NCI-H524 treated with DMSO at 0.1 percent for 48 hours (cell line): ENCODE measurements at places on chromosomes 1 and 21.

DNA sequence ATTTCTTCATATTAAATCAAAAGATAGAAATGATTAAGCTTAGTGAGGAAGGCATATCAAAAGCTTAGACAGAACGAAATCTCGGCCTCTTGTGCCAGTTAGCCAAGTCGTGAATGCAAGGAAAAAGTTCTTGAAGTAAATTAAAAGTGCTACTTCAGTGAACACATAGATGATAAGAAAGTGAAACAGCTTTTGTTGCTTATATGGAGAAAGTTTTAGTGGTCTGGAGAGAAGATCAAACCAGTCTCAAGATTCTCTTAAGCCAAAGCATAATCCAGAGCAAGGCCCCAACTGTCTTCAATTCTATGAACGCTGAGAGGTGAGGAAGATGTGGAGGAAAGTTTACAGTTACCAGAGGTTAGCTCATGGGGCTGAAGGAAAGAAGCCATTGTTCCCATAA, 88.4 kb downstream of the ADGRL2 start:
- DNase-seq, result no peak

DNA sequence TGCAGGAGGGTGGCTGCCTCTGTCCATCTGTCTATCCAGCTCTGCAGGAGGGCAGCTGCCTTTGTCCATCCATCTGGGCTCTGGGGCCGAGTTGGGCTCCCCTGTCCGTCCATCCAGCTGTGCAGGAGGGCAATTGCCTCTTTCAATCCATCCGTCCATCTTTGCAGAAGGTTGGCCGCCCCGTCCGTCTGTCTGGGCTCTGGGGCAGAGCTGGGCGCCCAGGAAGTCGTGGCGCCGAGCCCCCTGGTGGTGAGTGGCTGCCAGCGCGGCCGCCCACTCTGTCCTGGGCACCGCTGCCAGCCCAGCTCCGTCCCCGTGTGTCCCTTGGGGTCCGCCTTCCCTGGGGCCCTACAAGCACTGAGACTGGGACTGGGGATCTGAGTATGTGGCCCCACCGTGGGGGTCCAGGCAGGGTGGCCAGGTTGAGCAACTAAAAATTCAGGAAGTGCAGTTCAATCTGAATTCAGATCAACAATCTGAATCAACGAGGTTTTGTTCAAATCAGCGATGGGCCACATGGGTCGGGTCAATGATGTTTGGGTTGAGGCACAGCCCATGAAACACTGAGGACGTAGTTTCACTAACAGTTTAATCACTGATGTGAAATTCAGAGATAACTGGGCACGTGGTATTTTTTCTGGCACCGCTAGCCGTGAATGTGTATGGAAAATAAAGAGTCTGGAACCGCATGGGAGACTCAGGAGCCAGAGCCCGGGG, 99.1 kb upstream of the ACTRT2 start:
- no peak for DNase-seq

DNA sequence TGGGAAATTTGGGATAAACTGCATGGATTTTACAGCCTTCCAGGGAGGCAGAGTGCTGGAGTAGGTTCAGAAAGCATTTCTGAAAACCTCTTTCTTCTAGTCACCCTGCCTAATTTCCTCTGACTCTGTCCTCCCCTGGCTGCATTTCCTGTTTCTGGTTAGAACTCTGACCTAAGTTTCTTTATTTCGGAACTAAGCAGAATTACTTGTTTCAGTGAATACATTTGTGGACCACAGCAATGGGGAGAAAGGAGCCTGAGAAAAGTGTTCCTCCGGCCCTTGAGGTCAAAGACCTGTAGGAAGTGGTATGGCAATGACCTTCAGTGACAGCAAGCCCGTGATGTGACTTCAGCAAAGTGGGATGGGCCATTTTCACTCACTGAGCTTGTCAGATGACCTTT, 173.4 kb upstream of the RUNX1 start:
- DNase-seq, result no peak

DNA sequence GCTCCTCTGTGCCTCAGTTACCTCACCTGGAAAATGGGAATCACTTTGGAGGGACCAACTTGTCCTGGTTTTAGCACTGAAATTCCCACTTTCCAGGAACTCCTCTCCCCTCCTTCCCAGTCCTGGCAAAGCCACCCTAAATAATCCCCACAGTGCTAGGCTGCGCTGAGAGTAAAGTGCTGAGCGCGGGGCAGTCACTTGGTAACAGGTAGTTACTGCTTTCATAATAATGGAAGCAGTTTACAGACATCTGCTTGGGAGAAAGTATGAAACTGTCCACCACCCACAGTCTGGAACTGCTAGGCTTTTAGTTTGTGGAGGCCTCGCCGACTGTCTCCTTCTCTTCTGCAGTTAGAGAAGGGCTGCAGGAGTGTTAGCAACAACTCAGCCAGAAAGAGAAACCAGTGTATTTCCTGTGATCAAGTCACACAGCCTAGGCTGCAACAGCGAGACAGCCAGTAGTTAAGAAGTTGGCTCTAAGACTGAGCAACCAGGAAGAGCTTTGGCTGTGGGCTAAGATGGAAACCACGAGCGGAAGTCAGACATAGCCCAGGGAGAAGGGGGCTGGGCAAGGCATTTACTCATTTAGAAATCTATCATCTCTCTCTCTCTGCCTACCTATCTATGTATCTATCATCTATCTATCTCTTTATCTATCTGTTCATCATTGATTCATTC, 30.8 kb upstream of the ABCG1 start:
- no peak for DNase-seq

- no peak for DNase-seq
These were observed 166.8 kb upstream of the GALNT2 start for GRCh38 chr1:229900220-229900619.

DNA sequence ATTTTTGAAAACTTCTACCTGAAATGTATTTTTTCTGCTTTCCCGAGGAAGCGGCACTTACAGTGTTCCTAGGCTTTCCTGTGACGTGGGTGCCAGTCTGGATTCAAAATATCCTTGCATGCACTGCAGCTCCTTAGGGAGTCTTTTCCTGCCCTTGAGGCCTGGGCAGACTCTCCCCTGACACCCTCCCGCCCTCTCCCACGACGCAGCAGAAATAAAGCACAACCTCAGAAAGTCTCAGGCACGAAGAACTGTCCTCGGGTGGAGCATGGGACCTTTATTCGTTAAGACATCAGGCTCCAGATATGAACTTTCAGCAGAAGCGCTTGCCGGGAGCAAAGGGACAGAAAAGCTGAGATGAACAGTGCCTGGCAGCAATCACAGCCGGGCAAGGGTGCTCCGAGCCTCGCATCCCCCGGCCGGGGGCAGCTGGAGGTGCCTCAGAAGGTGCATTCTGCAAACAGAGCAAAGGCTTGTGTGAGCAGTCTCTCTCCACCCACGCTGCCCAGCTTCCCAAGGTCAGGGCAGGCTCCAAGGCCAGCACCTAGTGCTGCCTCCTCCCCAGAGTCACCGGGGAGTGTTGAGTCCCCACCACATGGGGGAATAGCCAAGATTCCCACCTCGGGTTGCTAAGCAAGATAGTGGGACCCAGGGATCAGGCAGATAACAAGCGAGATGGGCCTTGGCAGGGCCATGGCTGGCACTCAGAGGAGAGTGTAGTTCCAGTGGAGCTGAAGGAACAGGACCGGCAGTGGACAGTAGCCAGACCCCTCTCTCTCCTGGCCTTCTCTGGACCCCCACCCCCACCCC, 3.2 kb downstream of the TFF3 start:
- no peak for DNase-seq

- DNase-seq, result no peak
These were observed 5.9 kb upstream of the TTC22 start for GRCh38 chr1:54806931-54807611.

- peak; percentile 42 for DNase-seq
These were observed 5.3 kb downstream of the PRUNE1 start for GRCh38 chr1:151013518-151013917.

- no peak for DNase-seq
These were observed 622.6 kb downstream of the ADGRL2 start for GRCh38 chr1:82423174-82423815.

GRCh38 chr21:34722684-34723300, 54.0 kb downstream of the CLIC6 start:
- DNase-seq, result no peak

GRCh38 chr1:164648636-164649035, 89.7 kb downstream of the PBX1 start:
- no peak for DNase-seq

GRCh38 chr1:199809311-199809710, 218.2 kb upstream of the NR5A2 start:
- no peak for DNase-seq

DNA sequence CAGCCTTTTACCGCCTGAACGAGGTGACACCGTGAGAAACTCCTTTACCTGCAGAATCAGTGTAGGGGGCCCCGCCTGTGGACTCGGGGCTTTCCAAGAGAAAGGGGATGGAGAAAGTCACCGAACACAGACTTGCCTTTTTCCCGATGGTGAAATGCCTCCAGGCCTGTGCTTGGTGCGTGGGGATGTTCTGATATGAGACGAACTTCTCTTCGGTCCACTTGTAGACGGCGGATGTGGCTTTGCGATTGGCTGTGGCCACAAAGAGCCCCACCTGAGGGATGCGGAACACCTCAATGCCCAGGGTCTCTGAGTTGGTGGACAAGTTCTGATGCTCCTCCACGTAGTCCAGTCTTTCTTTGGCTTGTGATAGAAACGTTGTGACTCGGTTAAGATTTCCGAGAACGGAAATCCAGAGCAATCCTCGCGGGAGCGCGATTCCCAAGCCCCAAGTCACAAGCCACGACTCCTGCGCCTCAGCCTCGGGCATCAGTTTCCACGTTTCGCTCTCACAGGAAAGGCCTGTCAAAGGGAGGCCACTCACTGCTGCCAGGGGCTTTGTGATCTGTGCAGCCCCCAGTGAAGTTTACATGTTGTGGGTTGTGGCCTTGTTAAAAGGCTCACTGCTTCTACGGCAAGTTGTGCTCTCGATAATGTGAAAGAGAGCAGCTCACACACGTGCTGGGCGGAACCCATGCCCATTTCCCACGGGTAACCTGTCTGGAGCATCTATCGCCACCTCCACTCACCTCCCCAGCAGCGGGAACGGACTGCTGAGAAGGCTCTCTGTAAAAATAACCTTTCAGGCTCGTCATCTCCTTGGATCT, 12.6 kb downstream of the KRTAP10-1 start:
- DNase-seq, result no peak

DNA sequence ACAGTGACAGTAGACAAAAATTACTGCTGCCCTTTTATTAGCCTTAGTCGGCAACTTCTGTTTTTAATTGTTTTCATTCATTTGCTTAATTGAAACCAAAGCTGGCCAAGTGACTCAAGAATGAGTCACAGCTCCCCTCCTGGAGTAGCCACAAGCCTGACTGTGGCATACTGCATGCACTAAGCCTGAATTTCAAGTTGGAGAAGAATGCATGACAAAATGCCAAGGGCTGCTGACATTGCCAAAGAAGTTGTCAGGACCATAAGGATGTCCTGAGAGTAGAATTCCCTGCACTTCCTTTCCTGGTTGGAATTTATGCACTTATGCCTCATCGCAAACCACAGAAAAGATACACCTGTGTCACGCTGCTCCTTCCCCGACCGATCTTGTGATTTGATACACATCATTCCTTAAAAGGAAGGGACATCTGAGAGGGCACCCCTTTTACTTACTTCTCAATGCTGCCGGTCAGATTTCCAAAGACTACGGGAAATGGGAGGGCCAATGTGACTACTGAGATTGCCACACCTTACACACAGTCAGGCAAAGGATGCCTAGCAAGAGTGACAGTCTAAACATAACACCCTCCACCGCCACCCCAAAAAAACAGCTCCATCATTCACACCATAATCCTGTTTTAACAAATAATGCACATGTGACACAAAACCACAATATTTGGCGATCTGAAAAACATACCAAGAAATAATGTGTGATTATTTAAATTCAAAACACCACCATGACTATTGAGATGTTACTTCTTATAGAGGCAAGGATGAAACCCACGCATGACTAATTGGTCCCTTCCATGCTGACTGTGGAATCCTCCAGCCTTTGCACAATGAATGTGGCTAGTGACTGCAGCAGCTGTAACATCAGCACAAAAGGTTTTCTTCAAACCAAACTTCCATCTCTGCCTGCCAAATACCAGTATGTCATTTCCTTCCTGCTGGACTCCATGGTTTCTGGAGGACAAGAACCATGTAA, 28.2 kb downstream of the VAV3 start:
- no peak for DNase-seq

DNA sequence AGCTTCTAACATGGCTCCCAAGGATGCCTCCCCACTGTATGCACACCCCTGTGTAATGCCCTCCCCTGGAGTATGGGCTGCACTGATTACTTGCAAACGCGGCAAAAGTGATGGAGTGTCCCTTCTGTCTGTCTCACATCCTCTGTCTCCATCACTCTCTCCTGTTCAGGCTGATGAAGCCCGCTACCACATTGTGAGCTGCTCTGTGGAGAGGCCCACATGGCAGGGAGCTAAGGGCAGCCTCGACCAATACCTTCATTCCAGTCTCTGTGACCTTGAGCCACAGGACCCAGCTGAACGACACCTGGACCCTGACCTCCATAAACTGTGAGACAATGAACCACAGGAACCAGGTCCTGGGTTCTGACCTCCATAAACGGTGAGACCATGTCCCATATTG, 154.1 kb upstream of the ETV3 start:
- no peak for DNase-seq

- no peak for DNase-seq
These were observed 163.8 kb downstream of the CHRM3 start for GRCh38 chr1:239550178-239550577.

DNA sequence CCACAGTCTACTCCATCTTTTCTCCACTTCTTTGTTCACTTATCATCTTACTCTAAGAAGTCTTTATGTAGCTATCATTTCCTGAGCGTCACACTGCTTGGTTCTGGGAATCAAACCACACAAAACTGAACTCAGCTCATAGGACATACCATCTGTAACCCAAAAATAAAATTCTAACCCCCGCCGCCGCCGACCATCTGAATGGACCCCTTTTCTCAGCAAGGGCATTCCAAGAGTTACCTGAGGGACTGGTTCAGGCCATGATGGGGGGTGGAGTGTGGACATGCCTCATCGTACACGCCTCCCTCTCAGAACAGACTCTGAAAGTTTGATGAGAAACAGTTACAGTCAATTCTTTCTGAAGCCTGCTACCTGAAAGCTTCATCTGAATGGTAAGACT, 12.6 kb upstream of the CHI3L2 start:
- DNase-seq, result no peak

DNA sequence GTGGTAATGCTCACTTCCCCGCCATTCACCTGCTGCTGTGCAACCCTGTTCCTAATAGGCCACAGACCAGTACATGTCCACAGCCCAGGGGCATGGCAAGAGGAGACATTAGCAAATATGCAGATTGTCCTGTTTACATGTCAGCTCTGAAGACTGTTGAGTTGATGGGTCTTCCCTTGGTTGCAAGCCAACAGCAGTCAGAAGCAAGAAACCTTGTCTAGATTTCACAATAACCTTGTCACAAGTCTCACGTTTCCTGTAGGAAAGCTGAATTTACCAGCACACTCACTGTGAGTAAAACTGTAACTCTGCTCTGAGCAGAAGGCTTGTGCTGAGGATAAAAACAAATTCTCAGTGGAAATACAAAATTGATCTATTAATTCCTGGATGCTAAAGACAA, 195.1 kb downstream of the HLX start:
- DNase-seq, result no peak

GRCh38 chr1:208069317-208069716, 158.4 kb upstream of the CD34 start:
- DNase-seq, result no peak

GRCh38 chr21:44521301-44521927, 18.6 kb downstream of the KRTAP10-1 start:
- DNase-seq, result no peak

GRCh38 chr1:161068306-161069234, 1.1 kb downstream of the ARHGAP30 start:
- DNase-seq, result no peak

- DNase-seq, result no peak
These were observed 18.3 kb upstream of the C1orf53 start for GRCh38 chr1:197884173-197884572.

GRCh38 chr1:28087614-28088167, 719 bp downstream of the EYA3 start:
- no peak for DNase-seq
